Naive thymus-derived CD4-positive, alpha-beta T cell (primary cell): ENCODE measurements at places on chromosomes 3 and 15. TPM values are rescaled to one million over a fixed set of nuclear protein-coding genes. Genes with fewer than 3 reads are reported as not detected.

DNA sequence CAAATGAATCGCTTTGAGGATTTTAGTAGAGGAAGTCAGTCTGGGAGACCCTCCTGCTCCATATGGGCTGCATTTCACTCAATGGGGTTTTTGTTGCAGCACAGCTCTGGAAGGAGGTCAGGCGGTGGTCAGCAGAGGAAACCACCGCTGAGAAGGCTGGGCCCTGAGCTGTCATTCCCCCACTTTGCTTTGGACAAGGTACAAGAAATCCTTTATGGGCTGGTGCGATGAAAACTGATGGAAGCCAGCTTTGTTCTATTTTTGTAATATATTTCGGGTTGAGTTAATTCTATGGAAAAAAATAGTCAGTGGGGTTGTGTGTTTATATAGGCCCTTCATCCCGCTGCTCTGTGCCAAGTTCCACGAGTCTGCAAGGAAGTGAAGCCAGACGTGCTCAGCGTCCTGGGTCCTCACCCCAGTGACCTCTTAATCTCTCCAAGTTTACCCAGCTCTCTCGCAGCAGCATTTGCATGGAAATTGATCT lies 157.1 kb upstream of the TMC3 start:
- no peaks in the 10 kb centered on the region for H3K36me3 ChIP-seq
- no peak overlapping the region for H3K27ac ChIP-seq
- no peaks in the 10 kb centered on the region for H3K27me3 ChIP-seq
- H3K4me1 ChIP-seq, result no peaks in the 10 kb centered on the region

DNA sequence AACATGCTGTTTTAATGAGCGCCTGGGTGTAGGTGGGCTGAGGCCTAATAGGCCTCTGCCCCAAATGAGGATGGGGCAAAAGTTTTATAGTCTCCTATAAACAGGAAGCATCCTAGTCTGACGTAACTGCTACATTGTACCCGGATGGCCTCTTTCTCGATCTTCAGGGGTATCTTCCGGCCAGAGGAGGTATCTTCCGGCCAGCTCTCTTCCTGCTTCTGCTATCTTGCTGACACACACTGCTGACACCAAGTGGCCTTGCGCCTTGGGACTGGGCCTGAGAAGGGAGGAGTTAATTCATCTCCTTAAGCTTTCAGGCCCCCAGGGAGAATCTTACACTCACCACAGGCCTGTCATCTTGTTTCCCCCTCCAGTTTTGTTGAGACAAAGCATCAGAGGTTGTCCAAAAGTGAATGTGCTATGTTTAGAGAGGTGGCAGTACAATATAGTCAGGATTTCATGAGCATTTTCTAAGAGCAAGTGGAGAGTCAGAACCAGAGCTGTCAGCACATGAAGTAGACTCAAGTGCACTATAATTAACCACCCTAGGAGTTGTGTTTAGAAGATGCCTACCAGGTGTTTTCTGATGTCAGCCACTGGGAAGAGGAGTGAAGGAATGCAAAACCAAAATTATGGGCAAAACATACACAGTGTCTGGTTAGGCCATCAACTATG lies 15.6 kb upstream of the IGSF10 start:
- H3K4me1 ChIP-seq, result no peaks in the 10 kb centered on the region
- no peak for DNase-seq
- no peak overlapping the region for H3K27ac ChIP-seq

- H3K36me3 ChIP-seq, result no peaks in the 10 kb centered on the region
- no peak overlapping the region for H3K27ac ChIP-seq
- H3K27me3 ChIP-seq, result peaks cover 36% of the 10 kb centered on the region
These were observed 12.9 kb downstream of the NR2F2 start for GRCh38 chr15:96343113-96344059.

DNA sequence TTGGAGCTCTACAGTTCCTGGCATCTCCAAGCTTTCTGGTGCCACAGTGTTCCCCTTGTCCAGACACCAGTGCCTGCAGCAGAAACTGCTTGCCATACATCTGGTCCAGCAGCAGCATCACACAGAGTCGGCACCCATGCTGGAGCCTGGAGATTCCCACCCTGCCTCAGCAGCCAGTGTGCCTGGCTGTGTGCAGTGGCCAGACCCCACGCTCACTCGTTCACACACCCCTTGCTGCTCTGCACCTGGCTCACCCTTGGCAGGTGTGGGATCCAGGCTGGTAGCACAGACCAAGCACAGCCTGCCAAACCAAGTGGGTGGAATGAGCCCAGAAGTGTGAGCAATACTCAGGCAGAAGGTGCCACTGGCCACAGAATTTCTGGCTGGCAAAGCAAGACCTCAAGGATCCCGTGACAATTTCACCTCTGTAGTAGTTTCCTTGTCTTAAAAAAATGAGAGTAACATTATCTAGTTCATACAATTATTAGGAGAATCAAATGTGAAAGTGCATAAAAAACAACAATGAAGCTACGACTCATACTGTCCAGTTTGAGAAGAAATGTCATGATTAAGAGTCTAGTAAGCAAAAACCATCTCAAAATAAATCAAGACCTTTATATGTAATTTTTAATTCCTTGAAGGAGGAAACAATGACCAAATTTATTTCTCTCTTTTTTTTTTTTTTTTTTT lies 22.9 kb upstream of the ZBED2 start:
- no peak for DNase-seq
- H3K4me3 ChIP-seq, result no peak overlapping the region
- H3K4me1 ChIP-seq, result peaks cover 21% of the 10 kb centered on the region
- no peak overlapping the region for H3K27ac ChIP-seq
- H3K27me3 ChIP-seq, result no peaks in the 10 kb centered on the region

- H3K4me1 ChIP-seq, result no peaks in the 10 kb centered on the region
- no peaks in the 10 kb centered on the region for H3K27me3 ChIP-seq
- H3K36me3 ChIP-seq, result no peaks in the 10 kb centered on the region
- H3K4me3 ChIP-seq, result no peak overlapping the region
These were observed 126.5 kb upstream of the HACD2 start for GRCh38 chr3:123711356-123711755.

Gene ANKRD63
- total RNA-seq, result not detected
